ENCODE measurements at places on chromosomes 1 and 21. TPM values are rescaled to one million over a fixed set of nuclear protein-coding genes. Genes with fewer than 3 reads are reported as not detected.

- DNase-seq = no peak
Observed at GRCh38 chr1:170471398-170472053, 60.4 kb upstream of the GORAB start.

DNA sequence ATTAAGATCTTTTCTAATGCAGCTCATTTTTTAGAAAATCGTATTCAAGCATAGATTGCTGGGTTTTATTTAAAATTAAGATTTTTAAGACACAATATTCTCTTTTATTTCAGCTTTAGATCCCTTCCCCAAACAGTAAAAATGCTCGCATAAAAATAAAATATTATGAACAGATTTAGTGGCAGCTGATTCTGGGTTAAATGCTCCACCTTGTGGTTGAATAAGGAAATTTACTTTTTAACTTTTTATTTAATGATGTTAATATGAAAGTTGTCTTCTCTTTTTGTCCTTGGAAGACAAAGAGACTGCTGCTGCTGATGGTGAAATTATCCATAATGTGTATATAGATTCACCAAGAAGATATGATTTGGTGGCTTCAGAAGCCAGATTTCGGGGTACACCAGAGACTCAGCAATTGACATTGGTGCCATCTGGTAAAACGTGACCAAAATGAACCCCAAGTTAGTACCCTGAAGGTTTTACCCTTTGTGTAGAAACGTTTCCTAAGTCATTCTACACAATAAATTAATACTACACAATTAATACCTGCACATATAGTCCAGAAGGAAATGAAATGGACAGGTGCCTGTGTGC lies 128.0 kb downstream of the ADAMTS1 start:
- DNase-seq = peak; percentile 28

GJA4 gene
- 2.2 TPM for total RNA-seq

- no peak for DNase-seq
Observed at GRCh38 chr1:232699814-232700213, 69.9 kb upstream of the SIPA1L2 start.

GRCh38 chr21:25188677-25189079 lies 418.6 kb downstream of the MRPL39 start:
- DNase-seq = no peak

OR2T2 gene
- not detected for total RNA-seq

SFN gene
- 2.6 TPM for total RNA-seq

DNA sequence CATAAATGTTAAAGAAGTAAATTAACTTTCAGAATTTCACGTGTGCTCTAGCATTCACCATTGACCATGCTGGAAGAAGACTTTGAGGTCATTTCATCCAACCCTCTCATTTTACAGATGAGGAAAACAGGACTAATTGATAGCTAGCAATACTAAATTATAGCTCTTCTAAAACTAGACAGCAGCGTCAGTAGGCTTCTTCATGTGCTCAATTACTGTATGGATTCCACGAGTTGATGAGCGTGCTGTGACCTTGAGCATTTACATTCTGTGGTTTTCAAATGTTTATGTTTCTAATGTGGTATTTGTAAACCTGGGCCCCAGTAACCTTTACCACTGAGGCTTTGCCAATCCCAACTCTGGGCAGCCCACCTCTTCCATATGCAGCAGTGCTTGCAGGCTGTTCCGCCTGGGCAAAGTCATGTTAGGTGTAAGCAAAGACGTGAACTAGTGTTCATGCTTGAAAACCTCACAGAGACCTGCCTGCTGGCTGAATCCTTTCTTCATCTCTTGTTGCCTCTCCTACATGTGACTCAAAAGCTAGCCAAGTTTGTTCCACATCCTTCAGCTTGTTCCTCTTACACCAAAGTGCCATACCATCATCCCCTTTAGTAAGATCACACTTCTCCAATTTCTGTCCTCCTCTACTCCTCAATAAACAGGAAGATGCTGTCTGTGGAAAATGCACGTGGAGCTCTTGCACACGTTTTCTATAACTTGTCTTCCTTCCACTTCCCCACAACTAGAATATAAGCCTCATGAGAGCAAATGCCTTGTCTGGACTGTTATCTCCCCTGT lies 17.2 kb downstream of the KCNJ15 start:
- no peak for DNase-seq

- DNase-seq = no peak
Observed at GRCh38 chr1:218658899-218659298, 313.8 kb downstream of the TGFB2 start.

DNA sequence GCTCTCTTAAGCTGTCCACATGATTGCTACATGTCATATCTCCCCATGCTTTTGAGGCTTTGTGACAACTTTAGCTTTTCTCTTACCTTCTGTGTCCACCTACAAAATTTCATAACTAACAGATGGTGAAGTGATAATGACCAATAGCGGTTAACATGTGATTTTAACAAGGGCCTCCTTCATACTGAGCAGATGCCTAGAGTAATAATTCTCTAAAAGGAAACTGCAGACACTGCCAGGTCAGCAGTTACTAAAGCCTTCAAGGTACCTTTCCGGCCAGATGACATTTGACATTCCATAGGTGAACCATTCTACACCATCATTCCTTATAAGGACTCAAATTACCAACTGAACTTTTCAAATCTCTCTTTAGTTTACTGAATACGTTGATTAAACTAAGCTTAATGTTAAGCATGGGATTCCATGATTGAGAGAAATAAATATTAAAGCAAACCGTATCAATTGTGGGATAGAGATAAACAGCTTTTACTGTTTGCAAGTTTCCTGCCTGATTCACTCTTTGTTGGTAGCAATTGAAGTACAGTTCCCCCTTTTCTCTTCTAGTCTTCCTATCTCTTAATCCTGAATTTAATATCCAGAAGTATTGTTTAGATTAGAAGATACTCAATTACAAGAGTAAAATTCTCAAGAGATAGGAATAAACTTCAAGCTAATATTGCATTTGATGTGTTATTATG lies 205.1 kb downstream of the PLA2G4A start:
- DNase-seq = no peak

LCE2A gene
- not detected for total RNA-seq

DNA sequence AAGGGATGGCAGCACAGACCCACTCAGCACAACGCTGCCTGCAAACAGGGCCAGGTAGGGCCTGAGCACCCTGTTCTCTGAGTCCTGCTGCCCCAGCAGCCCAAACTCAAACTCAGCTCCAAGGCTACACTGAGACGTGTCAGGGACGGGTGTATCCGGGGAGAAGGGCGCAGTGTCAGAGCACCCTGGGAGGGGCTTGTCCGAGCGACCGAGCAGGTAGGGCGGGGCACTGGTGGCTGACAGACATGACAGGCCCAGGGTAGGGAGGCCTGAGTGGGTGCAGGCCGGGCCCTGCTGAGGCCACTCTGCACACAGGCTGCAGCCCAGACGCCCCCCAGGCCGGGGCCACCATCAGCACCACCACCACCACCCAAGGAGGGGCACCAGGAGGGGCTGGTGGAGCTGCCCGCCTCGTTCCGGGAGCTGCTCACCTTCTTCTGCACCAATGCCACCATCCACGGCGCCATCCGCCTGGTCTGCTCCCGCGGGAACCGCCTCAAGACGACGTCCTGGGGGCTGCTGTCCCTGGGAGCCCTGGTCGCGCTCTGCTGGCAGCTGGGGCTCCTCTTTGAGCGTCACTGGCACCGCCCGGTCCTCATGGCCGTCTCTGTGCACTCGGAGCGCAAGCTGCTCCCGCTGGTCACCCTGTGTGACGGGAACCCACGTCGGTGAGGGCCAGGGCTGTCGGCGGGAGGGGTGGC lies 5.5 kb downstream of the SCNN1D start:
- DNase-seq = no peak

DNA sequence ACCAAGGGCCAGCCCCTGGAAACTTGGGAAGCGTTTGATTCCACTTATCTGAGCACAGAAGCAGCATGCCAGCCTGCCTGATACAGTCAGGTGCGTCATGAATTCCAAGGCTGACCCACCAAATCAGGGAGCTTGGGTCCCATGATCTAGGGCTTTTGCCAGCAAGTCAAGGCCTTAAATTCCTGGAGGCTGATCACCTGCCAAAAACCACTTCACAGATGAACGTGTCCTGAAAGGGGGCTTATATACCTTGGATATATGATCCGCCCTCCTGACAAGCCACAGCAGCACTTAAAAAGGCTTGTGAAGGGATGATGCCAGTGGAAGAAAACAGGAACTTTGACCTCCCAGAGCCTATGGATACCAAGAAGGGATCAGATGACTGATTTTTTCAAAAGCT lies 24.0 kb upstream of the CLIC6 start:
- no peak for DNase-seq

GDAP2 gene
- total RNA-seq = 28.0 TPM

- DNase-seq = no peak
Observed at GRCh38 chr1:177283380-177283779, 112.6 kb downstream of the BRINP2 start.

DNA sequence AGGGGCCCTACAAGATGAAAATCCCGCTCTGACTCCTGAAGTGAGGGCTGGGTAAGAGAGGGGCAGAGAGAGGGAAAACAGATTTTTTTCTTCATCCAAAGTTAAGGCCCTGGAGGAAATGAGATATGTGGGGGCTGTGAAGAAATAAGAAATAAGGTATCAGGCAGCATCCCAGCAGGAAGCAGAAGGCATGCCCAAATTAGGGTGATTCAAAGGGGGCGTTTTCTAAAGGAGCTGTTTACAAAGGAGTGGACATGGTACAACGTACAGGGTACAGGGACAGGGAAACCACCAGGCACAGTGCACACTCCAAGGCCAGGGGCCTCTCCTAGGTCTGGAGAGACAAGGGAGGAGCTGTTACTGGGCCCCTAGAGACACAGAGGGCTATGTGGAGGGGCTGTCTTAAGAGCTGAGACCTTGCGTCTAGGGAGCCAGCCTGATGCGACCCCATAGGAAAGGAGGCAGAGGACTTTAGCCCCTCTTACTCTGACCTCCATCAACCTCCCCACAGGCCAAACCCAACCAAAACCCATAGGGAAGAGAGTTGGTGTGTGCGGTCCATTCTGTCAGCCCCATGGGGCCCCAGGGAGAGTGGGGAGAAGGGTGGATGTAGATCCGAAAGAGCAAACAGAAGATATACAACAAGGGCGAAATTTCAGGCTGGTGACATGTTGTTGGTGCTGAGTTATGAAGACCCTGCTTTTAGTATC lies 38.6 kb downstream of the STYXL2 start:
- DNase-seq = no peak

GRCh38 chr1:203858055-203858454 lies 3.3 kb upstream of the SNRPE start:
- peak; percentile 16 for DNase-seq

GRCh38 chr21:39908265-39908923 lies 41.2 kb downstream of the PCP4 start:
- DNase-seq = peak; percentile 54

SPRR2D gene
- not detected for total RNA-seq

DNA sequence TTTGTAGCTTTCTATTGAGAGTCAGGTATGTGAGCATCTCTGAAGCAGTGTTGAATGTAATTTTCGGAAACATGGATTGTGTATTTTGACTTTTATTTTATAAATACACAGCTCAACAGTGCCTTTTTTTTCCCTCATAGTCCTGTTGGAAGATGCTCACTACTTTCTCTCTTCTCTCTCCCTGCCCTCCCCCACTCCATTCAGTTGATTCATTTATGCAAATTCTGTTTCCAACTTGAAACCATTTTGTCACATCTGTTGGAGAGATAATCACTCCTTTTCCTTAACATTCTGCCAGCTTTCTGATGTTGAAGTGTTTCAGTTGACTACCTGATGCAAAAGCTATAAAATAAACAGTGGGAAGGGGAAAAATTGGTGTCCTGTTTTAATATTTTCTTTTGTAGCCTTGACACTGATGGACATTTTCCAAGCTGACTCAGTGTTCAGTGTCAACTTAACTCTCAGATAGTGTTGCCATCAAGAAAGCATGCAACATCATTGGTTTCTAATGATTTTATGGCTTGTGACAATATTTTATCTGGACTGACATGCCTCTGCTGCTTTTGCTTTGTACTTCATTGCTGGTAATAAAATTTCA lies 194.5 kb downstream of the HS2ST1 start:
- DNase-seq = no peak

LAMB3 gene
- 0.93 TPM for total RNA-seq

ZBTB18 gene
- total RNA-seq = 16.5 TPM

DNA sequence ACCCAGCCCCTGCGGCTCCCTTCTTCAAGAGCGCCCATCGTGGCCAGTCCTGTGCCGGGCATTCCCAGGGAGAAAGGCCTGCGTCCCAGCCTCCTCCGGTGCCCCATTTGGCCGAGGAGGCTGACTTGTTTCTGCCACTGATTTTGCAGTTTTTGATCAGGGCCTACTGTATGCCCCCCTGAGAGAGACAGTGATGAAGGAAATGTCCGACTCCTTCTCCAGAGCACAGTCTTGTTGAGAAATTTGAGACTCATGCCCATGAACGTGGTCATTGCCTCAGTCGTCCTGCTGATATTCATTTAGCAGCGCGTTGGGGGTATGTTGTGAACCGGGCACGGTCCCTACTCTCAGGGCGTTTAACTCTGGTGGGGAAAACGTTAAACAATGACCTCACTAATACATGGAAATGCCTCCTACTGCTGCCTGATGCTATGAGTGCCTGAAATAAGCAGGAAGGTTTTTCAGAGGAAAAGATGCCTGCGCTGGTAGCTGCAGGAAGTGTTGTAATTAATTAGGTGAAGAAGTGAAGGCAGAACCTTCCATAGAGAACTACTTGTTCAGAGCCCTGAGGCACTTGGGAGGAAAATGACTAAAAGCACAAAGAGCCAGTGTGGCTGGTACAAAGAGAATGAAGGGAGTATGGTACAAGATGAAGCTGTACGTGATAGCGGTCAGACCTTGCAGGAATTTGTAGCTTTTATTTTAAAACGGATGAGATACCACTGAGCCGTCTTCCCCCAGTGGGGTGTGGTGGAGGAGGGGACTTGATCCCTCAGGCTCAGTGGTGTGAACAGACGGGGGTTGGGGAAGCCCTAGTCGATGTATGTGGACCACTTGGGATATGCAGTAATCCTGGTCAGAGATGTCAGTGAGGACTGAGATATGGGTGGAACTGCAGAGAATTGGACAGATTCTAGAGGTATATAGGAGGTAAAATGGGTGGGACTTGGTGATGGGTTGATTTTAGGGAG lies 730 bp downstream of the ZCCHC17 start:
- peak; percentile 29 for DNase-seq

GRCh38 chr1:8013800-8014199 lies 12.3 kb downstream of the ERRFI1 start:
- no peak for DNase-seq

DNA sequence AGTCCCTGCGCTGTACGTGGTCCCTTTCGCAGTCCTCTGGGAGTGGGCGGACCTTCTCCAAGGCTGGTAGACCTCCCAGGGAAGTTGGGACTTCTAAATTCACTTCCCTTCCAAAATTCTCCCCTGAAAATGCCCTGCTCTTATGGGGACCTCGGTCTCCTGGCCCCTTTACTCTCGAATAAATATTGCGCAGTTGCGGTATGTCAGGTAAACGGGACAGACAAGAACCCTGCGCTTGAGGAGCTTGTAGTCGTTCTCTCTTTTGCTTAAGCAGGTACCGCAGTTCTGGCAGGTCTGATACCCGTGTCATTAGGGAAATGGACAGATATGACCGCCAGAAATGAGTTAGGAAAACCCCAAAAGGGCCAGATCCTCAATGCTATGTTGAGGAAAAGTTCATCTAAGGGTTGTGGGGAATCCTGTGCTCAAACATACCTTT lies 561 bp downstream of the KIF2C start:
- no peak for DNase-seq

Data from GM23338 (cell line).